Neural crest cell (in vitro differentiated cells): ENCODE measurements at places on chromosomes 11 and 22. TPM values are rescaled to one million over a fixed set of nuclear protein-coding genes. Genes with fewer than 3 reads are reported as not detected.

GRCh38 chr11:96049426-96049825 lies 125.5 kb upstream of the MTMR2 start:
- DNase-seq, result no peak

The FOLR2 gene
- total RNA-seq, result not detected in 2 replicates

GRCh38 chr22:28442711-28443525 lies 236.7 kb downstream of the TTC28 start:
- no peak for DNase-seq

DNA sequence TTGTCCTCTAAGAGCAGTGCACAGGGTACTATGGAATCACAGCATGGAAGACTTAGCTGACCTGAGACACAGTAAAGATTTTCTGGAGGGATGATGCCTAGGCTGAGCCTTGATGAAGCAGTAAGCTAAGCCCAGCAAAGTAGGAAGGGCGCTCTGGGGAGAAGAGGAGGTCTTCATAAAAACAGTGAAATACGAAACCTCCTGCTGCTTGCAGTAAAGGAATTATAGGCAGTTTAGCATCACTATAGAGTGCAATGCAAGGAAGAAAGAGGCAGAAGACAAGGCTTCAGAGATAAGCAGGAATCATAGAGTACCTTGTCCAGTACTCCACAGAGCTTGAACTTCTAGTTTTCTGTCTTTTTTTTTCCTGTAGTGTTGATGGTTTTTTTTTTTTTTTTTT lies 555.7 kb upstream of the CADM1 start:
- no peak for DNase-seq

DNA sequence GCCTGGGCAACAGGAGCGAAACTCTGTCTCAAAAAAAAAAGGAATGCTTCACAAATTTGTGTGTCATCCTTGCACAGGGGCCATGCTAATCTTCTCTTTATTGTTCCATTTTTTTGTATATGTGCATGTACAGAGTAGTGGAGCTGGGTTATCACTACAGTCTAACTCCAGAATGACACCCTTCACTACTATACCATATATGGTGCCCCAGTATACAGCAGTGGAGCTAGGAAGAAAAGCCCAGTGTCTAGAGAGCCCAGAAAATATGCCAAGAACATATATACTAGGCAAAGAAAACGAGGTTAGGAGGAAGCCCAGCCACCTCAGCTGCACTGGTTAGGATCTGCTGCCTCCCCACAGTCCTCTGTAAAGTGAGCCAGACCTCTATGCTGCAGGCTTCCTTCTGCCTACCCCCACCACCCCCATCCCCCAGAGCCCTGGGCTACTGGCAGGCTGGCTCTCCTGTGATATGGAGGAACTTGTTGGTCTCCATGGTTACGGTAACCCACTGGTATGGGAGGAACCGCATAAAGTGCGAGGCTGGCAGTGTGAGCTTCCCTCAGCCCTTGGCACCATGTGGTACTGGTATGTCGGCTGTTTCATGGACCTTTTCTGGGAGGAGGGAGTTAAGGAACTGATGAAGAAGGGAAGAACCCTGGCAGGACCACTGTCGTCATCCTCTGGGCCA lies 34.3 kb downstream of the RCOR2 start:
- no peak for DNase-seq

GRCh38 chr22:26017932-26018331 lies 151.3 kb upstream of the SEZ6L start:
- DNase-seq, result no peak

The OSM gene
- total RNA-seq, result not detected in 2 replicates

GRCh38 chr11:96899971-96900370 lies 510.2 kb downstream of the JRKL start:
- DNase-seq, result no peak

DNA sequence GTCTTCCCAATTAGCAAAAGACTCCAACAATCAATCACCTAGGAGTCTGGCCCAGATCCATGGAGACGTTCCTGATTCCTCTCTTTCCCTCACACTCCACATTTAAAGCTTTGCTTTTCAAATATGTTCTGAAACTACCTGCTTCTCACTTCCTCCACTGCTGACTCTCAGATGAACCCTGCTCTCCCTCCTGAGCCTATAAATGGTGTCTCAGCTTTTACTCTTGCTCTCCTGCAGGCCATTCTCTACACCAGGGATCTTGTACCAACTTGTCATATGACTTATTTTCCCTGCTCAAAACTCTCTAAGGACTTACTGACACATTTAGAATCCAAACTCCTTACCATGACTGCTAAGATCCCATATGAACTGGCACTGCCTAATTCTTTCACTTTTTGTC lies 138.4 kb upstream of the DDI1 start:
- DNase-seq, result no peak

DNA sequence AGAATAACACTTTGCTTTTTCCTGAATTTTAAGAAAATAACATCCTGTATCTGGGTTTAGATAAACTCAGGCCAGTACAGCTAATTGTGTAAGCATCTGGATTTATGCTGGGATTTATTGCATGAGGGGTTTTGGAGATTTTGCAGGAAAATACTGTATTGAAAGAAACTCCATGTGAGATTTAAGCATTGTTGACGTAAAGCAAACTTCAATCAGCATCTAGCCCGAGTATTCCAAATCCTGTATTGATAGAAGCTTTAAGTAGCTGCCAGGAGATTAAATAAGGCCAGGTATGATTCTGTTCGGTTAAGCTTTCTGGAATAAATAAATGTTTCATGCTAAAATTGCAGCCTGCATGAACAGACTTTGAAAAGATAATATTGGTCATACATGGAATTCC lies 36.3 kb upstream of the LYVE1 start:
- DNase-seq, result no peak

DNA sequence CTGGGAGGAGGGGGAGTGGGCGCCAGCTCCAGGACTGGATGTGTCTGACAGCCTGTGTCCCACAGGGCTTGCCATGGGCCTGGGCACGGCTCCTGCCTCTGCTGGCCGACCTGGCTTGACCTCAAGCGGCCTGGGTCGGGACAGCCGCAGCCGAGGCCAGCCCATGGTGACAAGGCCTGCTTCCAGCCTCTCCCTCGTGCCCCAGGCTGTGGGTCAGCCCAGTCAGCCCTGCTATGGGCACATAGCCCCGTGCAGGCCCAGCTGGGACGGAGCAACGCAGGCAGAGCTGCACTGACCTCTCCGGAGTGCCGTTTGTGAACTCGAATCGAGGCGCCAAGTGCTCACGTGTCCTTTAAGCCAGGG lies 17.9 kb downstream of the OSBPL5 start:
- DNase-seq, result no peak

DNA sequence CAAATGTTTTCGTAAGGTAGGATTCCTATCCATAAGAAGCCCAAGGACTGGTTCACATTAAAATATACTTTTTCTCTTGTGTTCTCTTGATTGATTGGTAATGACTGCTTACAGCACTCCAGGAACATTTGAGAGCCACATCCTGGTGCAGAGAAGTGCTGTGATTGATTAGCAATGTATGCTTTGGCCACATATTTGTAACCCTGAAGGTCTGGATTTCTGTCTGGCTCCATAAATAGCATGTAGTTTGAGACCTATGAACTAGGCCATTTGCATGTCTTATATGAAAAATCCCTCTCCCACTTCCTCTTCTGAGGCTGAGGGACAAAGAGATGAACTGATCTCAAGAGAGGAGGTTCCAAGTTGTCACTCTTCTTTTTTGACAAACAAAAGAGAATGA lies 49.3 kb upstream of the CD44 start:
- no peak for DNase-seq

The TRIM29 gene
- not detected in 2 replicates for total RNA-seq

The MUC6 gene
- not detected in 2 replicates for total RNA-seq

The GUCY1A2 gene
- 3.7 and 4.0 TPM in 2 replicates for total RNA-seq

DNA sequence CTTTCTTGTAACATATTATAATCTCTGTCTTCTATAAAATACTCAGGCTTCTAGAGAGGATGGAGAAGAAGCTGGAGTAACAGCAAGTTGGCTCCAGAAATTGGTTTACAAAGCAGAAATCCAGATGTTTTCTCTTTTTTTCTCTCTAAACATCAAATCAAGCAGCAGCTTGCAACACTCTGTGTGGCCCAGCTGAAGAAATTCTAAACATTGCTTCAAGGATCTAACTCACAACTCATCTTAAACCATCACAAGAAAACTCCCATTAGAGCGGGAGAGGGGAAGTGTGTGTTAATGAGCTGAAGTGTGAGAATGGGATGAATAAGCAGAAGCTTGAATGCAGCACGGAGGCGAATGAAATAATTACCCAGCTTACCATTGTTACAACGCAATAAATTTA lies 146.5 kb downstream of the OPCML start:
- DNase-seq, result no peak

The SYCE3 gene
- total RNA-seq, result not detected in 2 replicates
